ENCODE measurements at places on chromosomes 1 and 21.

DNA sequence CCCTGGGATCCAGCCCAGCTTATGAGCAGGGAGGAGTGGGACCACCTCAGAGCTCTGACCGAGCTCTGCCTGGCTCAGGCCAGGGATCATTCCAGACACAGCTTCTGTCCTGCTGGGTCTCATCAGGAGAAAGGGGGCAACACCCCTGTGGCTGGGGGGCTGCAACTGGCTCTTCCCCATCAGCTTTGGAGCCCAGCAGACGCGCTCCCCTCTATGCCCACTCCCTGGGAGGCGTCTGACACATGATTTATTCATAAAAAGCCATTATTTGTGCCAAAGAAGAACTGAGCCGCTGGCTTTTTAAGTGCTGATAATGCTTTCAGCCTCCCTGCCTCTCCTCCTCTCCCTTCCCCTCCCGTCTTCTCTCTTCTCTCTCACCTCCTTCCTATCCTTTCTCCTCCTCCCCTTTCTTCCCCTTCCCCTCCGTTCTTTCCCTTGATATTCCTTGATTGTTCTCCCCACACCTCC, 25.0 kb downstream of the FOXO6 start:
- no peak for DNase-seq

- DNase-seq: no peak
Observed at GRCh38 chr1:175133673-175134435, 58.7 kb downstream of the KIAA0040 start.

- DNase-seq: no peak
Observed at GRCh38 chr1:226581650-226582330, 33.2 kb downstream of the STUM start.

DNA sequence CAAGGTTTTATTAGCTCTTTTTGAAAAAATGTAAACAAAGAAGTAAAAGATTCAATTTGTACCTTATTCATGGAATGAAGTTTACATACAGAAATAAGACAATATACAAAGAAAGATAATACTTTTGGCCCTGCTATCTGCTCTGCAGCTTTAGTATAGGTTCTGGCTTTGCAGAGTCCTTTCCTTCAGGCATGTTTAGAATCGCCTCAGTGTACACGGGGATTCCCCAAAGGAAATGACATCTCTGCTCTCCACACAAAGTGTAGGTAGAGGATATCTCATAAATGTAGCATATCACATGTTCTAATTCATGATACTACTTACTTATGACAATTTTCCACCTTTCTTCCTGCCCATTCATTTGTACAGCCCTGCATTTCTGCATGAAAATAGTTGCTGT, 222.6 kb upstream of the DPYD start:
- no peak for DNase-seq

GRCh38 chr1:192238421-192238820, 78.4 kb upstream of the RGS21 start:
- DNase-seq: no peak

GRCh38 chr1:12450090-12450755, 167.8 kb downstream of the DHRS3 start:
- DNase-seq: no peak

- DNase-seq: no peak
Observed at GRCh38 chr1:161932668-161933067, 91.0 kb downstream of the OLFML2B start.

DNA sequence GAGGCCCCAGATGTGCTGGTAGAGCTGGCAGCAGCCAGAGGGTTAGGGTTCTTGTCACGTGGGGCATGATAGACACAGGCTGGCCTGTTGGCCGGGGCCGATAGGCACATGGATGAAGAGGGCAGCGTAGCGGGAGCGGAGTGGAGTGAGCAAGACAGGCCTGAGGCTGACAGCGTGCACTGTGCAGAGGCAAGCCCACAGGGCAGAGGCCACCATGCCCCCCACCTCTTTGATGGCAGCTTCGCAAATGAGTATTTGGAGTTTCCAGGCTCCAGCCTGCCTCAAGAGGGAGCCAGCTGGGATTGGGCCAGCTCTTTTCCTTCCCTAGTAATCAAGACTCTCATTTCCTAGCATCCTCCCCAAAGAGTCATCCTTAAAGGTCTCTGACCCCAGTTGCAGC, 43.5 kb downstream of the TMCC2 start:
- DNase-seq: peak; percentile 46

DNA sequence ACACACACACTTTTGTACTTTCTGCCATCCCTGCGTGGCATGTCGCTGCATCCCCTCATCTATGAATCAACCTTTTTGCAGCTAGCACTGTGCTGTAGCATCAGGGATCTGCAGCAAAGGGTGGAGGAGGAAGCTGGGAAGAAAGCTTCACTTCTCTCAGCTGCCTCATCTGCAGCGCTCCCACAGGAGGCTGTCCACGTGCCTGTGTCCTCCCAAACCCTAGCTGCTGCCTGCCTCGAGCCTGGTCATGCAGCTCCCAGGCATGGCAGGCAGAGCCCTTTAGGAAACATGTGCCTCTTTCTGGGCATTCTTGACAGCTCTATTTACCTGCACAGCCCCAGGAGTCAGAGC, 262.1 kb upstream of the SGIP1 start:
- peak; percentile 4 for DNase-seq

- DNase-seq: no peak
Observed at GRCh38 chr1:18901952-18902522, 318 bp downstream of the ALDH4A1 start.

GRCh38 chr1:57404884-57405283, 19.0 kb downstream of the DAB1 start:
- DNase-seq: no peak

GRCh38 chr1:215617979-215618378, 50.9 kb downstream of the KCTD3 start:
- DNase-seq: no peak

GRCh38 chr1:201493757-201494617, 12.9 kb downstream of the CSRP1 start:
- peak; percentile 76 for DNase-seq

DNA sequence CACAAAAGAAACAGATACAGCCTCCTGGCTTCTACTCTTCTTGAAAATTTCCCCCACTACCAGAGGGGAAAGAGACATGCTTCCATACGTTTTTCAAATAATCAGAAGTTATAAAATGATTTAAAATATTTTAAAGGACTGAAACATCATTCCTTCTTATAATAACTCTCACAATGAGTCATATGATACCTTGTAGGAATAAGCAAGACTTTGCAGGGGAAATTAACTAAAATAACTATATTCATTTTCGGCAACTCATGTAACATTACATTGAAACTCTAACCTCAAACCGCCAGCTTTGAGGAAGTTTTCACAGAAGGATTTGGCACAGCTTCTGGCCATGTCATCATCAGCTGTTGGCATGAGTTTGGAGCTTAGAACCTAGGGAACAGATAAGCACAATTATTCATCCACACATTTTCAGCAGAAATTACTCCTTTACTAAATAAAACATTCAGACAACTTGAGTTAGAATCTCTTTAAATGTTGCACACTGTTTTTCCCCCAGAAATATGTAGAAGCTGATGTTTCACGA, 85.9 kb downstream of the USP24 start:
- DNase-seq: no peak

GRCh38 chr1:24699628-24700027, 45.6 kb upstream of the CLIC4 start:
- DNase-seq: no peak

GRCh38 chr1:193540511-193540910, 354.1 kb upstream of the B3GALT2 start:
- no peak for DNase-seq

GRCh38 chr1:227945891-227946623, 1.7 kb downstream of the WNT9A start:
- DNase-seq: peak; percentile 58

DNA sequence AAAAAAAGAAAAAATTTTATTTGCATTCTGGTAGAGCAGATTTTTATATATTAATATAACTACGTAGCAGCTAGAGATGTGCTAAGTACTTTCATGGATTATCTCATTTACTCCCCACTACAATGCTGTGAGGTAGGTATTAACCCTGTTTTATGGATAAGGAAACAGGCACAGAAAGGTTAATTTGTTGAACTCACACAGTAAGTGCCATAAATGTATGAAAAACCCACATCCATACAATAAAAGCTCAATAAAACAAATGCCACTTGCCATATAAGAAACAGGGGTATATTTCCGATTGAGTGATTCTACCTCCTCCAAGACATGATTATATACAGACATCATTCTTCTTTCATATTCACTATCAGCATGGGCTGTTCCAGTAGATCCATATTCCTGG, 83.1 kb downstream of the INTS7 start:
- no peak for DNase-seq

- no peak for DNase-seq
Observed at GRCh38 chr1:18511149-18511873, 30.6 kb downstream of the KLHDC7A start.

DNA sequence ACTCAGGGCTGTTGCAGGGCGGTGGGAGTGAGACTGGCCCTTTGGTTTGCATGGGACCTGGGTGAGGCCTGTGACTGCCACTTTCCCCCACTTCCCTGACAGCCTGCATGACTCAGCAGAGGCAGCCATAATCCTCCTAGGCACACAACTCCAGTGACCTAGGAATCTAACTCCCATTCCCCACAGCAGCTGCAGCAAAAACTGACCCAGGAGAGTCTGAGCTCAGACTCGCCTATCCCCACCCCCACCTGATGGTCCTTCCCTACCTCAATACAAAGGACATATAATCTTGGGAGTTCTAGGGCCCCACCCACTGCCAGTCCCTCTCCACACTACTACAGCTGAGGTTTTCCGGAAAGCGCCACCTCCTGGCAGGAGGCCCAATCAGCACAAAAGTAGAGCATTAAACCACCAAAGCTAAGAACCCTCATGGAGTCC, 26.7 kb downstream of the NDC1 start:
- peak; percentile 86 for DNase-seq

DNA sequence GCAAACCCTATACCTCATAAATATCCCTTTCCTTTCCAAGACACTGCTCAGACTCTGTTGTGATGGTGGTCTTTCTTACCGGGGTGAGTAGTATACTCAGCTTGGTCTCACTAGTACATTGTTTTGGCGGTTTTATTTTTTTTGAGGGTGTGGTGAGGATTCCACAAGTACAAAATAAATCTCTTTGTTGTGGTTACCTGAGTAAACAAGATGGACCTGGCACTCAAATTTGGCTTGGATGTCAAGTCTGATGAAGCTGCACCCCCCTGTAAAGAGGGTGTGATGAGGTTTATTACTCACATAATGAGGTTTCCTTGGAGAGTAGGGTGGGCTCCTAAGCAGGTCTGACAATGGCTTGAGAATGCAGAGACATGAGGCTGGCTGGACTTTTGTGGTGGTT, 68.2 kb upstream of the KCNJ6 start:
- DNase-seq: no peak

DNA sequence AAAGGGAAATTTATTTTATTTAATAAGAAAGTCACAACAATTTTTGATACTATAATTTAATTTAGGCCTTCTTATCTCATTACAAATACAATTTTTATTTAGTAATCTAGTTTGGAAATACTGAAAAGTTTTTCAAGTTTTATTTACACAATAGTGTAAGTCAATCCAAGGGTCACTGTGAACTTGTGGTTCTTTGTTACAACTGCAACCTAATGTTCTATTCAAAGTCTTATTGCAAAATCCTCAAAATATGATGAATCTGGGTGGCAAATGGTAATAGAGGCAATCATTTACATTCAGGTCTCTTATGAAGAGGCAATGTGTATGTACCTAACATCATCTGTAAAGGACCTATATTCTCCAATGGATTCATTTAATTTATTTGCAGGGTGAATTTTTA, 421.2 kb downstream of the DPYD start:
- no peak for DNase-seq

DNA sequence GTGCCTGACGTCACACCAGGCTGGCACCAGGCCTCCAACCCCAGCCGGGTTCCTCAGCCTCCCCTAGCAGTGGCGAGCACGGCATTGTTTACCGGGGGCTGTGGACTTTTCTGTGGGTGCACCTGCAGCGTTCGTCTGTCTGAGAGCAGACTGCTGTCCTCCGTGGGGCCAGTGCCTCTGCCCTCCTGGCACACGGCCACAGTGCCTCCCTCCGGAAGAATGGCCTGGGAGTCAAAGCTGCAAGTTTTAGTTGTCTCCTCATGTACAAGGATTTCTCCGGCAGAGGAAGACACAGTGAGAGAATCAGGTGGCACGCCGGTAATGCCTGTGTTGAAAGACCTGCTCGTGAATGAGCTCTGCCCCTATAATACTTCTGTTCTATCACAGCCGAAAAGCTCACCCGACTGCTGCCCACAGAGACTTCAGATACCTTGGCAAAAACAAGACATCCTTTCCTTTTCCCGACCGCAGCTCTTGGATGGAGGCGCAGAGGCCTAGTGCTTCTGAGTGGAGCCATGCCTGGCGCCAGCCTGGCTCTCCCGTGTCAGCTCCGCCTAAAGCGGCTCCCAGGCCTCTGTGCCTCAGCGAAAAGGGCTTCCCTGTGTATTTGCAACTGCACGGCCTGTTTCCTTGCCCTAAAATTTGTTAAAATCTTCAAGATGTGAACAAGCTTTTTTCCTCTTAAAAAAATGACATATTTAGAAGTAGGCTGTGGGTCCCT, 71.4 kb downstream of the AGPAT3 start:
- DNase-seq: no peak

DNA sequence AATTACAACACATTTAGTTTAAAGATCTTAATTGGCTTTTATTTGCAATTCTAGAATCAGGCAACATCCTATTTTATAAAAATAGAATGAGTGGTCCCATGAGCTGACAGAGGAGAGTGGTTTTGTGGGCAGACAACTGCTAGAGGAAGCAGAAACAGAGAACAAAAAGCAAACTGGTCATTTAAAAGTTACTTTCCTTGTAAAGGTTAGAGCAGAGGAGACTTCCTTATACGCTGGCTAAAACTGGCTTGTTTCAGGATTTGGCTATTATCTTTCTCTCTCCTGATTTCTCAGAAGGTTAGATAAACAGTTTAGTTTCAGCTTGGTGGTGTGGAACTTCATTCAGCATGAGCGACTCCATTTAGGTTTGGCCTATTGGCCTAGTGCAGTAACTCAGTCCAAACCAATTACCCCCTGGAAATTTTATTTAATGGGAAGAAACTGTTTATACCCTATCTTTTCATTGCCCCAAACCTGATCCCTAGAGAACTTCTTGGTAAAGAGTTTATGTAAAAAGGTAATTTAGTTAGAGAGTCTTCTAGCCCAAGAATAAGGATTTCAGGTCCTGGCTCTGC, 32.2 kb upstream of the IL20 start:
- DNase-seq: no peak

DNA sequence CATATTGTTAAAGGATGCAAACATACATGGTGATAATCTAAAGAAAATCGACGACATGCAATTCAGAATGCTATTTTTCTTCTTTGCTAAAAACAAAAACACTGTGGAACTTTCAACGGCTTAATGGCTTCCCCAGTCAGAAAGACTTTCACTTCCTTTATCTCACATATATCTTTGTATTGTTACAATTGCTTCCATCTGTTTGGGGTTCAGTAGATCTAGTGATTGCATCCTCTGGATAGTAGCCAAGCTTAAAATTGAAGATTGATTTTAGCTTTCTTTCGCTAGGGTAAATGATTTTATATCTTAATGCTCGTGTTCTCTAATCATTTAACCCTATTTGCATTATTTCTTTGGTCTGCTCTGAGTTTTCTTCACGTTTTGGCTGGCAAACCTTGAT, 31.8 kb upstream of the ADAMTS1 start:
- no peak for DNase-seq

- no peak for DNase-seq
Observed at GRCh38 chr21:41929248-41929647, 24.6 kb downstream of the C2CD2 start.

GRCh38 chr1:14296795-14297194, 301.7 kb upstream of the KAZN start:
- no peak for DNase-seq

- DNase-seq: no peak
Observed at GRCh38 chr21:9763306-9763705, 758.1 kb upstream of the TPTE start.

Measured in ELF-1 (cell line).